Activated CD8-positive, alpha-beta memory T cell treated with anti-CD3 and anti-CD28 coated beads, Interleukin-2, amount 50 U/mL, for 48 hours (primary cell): ENCODE measurements at places on chromosomes 1 and 21.

DNA sequence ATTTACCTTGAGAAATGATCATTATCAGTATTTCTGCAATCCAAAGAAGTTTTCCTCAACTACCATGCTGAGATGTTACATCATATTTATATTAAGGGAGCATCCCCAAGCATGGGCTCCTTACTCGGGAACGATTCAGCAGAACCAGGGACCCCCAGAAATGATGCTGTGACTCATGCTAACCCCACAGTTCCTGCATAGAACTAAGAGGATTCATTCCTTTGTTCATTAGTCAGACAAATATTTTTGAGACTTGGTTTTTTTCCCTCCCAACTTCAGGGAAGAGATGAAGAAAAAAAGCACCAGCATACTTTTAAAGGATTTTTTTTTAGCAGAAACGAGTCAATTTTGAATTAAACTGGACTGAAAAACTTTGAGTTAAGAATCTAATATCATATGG, 49.2 kb upstream of the COL24A1 start:
- DNase-seq = no peak

DNA sequence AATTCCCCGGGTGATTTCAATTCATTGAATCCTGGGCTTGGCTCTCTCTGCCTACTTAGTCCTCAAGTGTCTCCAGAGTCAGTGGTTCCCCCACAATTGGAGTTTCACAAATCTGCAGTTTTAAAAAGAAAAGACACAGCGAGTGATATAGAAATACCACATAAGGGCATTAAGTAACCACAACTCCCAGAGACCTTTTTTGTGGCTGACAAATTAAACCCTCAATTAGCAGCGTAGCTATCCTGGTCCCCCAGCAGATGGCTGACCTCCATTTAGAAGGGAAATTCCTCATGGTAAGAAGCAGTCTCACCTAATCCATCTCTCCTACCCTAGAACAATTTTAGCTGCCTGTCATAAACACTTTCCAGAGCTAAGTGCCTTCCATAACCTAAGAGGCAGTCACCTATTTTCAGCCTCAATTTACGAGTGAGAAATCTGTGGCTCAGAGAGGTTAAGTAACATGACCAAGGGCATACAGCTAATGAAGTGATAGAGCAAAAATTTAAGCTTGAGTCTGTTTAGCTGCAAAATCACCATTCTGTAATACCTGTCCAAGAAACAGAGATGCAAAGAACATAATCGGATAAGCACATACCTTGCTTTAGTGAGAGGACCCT, 56.0 kb upstream of the NBPF3 start:
- no peak for DNase-seq

GRCh38 chr1:40530735-40531380, 579 bp upstream of the ZNF684 start:
- DNase-seq = no peak

DNA sequence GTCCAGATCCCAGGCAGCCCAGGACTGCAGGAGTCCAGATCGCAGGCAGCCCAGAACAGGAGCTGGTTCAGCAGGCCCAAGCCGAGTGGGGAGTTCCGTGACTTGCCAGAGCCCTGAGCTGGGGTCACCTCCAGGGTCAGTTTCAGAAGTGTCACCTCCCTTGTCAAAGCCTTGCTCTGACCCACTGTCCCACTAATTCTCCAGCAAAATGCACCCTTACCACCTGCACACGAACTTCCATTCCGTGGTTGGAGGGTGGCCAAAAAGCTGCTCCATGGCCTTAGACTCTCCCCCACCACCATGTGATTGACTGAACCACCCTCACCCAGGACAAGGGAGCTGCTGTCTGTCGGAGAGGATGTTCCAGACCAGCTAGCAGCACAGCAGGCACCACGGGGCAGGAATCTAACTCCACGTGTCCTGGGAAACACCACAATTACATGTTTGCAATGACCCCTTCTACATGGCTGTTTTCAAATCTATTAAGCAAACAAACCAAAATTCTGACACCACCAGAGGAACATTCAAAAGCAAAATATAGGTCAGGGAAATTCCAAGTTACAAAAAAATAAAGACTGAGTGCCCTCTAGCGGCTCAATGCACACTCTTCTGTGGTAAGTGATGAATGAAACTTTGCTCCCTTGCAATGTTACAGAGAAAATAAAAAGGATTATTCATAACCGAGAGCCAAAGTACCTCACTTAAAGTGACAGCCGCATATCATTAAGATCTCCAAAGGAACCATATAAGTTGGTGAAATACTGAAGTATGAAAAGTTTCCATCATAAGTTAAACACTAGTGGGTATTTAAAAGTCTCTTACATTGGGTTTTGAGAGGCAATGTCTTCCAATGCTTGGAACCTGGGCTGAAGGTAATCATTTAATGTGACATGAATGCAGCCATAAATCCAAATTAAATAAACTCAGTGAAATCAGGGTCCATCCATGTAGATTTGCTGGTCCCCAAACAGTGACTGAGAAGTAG, 76.3 kb downstream of the NPHP4 start:
- DNase-seq = peak; percentile 34

GRCh38 chr1:200464784-200465400, 55.1 kb upstream of the ZNF281 start:
- DNase-seq = no peak

GRCh38 chr1:154912755-154913154, 23.8 kb downstream of the PMVK start:
- DNase-seq = no peak

- no peak for DNase-seq
Measured at GRCh38 chr1:169112241-169112640, 5.8 kb downstream of the ATP1B1 start.

DNA sequence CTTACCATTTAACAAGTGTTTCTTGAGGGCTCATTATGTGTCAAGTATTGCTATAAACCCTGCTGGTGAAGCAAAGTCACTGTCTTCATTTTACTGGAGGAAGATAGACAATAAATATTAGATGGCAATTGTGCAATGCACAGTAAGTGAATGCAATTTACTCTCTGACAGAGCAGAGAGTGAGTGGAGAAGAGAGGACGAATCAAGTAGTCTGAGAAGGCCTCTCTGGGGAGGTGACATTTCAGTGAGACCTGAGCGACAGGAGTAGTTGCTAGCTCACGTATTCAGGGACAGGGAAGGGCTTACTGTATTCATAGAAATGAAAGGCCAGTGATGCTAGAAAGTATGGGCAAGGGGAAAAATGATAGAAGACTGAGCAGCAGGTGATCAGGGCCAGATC, 1.2 kb upstream of the NMNAT2 start:
- DNase-seq = no peak

DNA sequence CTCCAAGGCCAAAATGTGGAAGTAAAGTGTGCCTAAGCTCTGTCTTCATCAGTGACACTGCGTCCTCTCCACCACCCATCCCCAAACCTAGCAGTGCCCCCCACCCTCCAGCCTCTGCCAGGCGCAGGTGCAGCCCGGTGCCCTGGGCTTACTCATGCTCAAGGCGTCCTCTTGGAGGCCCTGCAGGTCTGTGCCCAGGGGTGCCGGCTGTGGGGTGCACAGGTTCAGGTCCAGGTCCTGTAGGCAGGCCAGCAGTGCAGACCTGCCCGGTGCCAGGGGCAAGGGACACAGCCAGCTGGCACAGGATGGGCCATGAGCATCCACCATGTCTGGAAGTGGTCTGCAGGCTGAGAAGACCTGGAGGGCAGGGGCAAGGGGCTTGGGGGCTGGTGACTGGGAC, 5.1 kb downstream of the ZNF683 start:
- DNase-seq = no peak

DNA sequence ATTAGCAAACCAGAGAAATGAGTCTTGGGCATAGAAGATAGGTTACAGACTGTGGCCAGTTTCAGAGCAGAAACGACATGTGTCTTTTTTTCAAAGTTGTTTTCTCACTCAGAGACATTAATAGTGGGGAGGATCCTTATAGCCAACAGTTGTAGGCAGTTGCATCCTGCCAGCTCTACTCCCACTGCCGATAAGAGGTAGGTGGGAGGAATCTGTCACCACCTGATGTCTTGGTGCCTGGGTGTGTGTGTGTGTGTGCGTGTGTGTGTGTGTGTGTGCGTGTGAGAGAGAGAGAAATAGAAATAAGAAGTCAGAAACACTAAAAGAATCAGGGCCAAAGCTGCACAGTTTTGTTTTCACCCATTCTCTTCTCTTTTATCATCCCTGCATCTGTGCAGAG, 219.5 kb downstream of the ZP4 start:
- no peak for DNase-seq

GRCh38 chr1:156407344-156407743, 38.3 kb downstream of the RHBG start:
- no peak for DNase-seq

DNA sequence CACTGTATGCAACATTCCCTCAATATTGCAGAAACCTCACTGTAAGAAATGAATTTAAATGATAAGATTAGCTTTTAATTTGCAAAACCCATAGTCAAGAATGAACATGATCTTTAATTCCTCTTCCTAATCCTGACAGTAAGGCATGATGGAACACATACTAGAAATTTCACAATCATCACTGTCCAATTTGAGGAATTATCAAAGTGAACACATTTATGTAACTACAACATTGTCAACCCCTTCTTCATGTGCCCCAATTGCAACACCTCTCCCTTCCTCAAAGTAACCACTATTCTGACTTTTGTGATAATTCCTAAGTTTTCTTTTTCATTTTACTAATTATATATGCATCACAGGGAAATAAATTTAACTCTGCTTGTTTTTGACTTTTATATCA, 103.1 kb downstream of the LHX8 start:
- no peak for DNase-seq

GRCh38 chr1:87915771-87916170, 587.1 kb downstream of the LMO4 start:
- no peak for DNase-seq

- DNase-seq = no peak
Measured at GRCh38 chr1:167661527-167662426, 31.7 kb downstream of the RCSD1 start.

- no peak for DNase-seq
Measured at GRCh38 chr1:150299716-150300115, 6.1 kb downstream of the MRPS21 start.

DNA sequence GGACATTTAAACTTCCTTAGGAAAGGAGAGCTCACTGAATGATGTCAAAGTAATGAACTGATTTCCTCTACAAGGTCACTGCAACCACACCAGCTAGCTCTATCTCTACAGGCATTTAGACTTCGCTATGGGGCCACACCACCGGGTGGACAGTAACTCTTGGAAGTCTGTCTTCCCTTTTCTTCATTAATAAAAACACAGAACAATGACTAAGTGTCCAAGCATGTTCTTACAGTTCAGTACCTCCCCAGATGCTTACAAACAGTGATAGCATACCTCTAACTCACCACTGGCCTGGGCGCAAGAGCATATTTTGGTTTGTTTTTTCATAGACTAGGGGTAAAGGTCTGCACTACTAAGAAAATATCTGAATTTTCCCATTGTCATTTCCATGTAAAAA, 54.6 kb downstream of the SIM2 start:
- DNase-seq = no peak

DNA sequence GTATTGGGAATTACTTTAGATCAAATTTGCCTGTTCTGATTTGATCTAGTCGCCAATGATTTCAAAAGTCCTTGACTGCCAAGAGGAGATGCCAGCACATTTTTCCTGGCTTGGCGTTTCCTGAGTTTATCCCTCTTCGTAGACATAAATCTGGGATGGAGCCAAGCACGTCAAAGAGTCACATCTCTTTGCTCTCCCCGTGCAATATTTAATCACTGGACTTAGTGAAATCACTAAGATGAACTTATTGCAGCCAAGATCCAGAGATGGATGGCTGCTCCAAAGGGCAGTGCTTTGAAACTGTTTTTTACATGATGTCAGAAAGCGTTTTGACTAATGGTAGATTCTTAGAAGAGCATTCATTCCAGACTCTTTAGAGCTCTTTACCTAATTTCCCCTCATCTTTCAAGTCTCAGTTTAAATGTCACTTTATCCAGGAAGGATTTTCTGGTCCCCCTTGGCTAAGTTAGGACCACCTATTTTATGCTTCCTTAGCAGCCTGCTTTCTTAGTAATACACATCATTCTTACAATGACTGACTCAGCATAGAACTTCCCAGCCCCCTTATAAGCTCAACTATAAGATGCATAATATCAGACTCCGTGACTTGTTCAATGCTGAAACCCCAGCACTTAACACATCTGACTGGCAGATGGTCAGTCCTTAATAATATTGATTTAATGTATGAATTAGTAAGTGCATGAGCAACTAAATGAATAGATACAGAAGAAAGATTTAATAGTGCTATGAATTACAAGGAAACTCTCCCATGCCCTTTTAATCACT, 94.4 kb upstream of the GREM2 start:
- no peak for DNase-seq

DNA sequence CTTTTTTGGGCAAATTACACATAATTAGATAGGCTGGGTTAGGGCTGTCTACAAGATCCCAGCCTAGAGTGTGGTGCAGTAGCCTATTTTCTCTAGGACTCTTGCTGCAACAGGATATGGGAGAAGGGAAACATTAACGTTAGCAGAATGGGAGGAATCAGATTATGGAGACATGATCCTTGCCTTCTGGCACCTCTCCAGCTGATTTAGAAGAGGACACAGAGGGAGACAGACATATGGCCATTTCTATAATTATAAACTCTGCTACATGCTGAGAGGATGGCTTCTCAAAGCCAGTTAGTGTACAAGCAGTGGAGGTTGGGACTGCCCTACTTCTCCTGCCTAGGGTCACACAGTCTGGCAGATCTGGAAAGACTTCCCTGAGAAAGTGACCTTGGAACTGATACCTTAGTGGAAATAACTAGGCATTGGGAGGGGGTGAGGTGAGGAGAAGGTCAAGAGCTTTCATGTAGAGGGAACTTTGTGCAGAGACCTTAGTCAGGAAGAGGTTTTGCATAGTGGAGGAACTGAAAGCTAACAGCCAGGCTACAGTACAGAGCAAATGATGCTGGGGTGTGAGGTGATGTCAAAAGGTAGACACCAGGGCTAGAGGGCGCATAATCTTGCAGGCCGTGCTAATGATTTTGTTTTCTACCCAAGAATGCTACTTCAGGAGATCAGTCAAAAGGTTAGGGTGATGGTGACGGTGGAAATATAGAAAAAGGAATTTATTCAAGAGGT, 1.2 kb upstream of the CD1D start:
- no peak for DNase-seq

GRCh38 chr1:76668046-76668445, 199.2 kb upstream of the ST6GALNAC5 start:
- no peak for DNase-seq

- DNase-seq = no peak
Measured at GRCh38 chr1:30909365-30910068, 959 bp upstream of the SDC3 start.

DNA sequence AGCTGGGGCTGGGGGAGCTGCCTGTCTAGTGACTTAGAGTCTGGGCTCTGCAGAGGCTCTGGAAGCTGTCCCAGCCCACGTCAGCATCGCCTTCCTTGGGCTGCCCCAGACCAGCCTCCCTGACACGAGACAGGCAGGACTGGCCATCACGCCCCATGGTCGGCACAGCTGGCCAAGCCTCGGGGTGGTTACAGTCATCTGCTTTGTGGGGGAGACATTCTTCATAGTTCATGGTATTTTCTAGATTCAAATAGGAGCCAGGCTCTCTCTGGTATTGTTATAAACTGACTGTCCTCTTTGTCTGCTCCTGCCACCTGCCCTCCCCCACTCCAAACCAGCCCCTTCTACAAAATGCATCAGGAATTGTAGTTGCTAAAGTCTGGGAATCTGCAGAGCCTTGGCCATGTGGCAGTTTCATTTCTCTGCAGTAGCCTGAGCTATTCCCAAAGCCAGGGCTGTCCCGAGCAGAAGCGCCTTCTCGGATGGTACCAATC, 29.4 kb downstream of the OLFML2B start:
- no peak for DNase-seq
